ENCODE measurements at places on chromosomes 2 and 18.
A peak's percentile ranks its signal among the peaks of the same experiment; 100 is the strongest.

DNA sequence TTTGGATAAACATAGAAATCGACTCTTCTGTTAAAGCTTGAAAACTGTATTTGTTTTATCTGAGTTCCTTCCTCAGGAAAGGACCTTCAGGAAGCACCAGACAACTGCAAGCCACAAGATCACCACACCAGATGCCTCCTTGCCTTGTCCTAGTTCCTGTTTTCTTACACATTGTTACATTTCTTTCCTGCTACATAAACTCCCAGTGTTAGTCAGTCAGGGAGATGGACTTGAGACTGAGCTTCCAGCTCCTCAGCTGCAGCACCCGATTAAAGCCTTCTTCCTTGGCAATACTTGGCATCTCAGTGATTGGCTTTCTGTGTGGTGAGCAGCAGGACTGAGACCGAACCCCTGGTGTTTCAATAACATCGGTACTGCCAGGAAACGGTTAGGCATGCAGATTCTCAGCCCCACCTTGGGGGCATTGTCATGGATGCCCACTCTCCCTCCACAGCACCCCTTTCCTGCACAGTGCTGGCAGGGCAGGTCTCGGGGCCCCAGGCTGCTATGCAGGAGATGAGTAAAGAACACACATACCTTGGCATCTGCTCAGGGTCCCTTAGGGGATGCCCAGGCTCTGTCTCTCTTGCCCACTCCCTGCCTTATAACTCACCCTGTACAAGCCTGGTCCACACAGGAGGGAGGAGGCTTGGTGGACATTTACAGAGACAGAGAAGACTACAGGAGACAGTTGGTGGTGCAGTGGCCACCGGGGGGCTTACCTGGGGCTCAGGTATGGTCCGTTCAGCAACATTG is 32.6 kb downstream of the ANKMY1 start:
- no peak for DNase-seq

DNA sequence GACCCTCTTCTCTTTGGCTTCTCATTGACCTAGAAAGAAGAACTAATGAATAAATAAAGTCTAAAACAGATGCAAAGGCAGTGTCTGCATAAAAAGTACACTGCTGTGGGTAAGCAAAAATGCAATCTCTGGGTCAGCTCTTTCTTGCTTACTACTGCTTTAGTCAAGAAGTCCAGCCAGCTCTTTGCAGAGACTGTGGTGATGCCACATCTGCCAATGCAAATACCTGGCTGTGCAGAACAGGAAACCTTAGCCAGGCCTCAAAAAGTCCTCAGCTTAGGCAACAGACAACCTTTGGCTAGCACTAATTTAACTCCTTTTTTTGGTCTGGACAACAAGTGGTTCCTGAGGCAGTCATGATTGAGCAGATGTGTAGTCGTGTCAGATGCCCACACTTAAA is 73.6 kb upstream of the RND3 start:
- peak; percentile 68 for DNase-seq

- DNase-seq: no peak
Observed at GRCh38 chr2:131148426-131148825, 43.3 kb downstream of the PLEKHB2 start.

- no peak for DNase-seq
Observed at GRCh38 chr2:24214880-24215279, 40.0 kb downstream of the FAM228A start.

DNA sequence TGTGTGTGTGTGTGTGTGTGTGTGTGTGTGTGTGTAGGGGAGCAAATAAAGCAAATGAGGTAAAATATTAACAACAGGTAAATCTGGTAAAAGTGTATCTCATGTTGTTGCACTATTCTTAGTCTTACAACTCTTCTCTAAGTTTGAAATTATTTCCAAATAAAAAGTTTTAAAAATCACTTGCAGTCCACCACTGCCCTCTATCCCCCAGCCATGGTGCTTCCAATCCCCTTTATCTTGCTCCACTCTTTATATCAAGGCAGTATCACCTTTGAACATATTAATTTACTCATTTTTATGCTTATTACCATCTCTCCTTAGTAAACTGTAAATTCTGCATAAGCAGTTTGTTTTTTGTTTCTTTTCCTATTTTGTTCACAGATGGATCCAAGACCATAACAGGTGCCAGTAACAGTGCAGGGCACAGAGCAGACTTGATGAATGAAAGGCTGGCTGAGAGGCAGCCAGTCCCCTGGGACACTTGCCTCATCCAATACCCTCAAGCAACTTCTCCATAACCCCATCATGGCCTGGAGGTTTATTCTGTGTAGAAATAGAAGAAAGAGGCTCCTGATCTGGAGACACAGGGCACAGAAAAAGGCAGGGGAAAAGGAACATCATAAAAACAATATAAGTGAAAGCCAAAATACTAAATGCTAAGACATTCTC is 67.6 kb downstream of the LDAH start:
- no peak for DNase-seq

DNA sequence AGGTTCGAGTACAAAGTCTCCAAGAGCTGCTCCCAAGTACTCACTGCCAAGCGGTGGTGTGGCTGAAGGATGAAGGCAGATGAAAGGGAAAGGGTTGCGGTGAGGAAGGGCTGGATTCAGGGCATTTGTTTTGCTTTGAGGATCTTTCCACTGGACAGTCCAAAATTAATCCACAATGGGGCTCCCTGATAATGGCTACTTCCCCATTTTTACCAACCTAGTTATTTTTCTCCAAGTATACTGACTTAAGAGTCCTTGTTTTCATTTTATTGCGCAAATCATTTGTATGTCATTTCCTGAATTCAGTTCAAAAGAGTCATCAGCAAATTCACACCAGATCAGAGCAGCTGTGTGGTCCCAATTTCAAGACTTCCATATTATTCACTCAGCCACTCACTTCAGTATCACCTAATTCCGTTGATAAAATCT is 464 bp upstream of the SESTD1 start:
- DNase-seq: no peak

DNA sequence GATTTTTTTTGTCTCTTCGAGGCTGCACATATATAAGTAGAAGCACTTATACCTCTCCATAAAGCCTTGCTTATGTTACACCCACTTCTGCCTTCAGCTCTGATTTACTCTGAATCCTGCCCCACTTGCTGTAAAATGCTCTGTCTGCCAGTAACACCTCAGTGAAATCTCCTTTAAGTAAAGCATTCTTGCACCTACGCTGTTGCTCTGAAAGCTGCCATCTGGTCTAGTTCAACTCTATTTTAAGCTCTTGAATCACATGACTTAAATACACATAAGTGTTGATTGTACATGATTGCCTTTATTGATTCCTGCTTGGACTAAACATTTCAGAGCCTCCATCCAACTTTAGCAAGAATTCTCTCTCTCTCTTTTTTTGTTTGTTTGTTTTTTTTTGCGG is 609.0 kb upstream of the CELF4 start:
- DNase-seq: no peak

DNA sequence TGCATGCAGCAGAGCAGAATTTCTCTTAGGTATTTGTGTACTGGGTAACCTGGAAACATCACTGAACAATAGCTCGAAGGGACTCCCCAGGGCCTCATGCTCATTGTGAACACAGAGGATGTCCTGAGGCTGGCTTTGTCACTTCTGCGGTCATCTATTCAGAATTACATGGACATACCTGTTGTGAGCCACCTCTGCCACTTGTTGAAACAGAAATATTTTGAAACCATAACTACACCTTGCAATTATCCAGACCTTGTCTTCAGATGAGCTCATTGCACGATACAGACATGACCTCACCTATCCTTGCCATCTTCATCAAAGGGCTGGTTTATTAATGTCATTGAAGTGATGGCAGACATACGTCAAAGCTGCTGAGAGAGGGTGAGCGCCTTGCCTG is 23.4 kb upstream of the CREG2 start:
- DNase-seq: no peak

DNA sequence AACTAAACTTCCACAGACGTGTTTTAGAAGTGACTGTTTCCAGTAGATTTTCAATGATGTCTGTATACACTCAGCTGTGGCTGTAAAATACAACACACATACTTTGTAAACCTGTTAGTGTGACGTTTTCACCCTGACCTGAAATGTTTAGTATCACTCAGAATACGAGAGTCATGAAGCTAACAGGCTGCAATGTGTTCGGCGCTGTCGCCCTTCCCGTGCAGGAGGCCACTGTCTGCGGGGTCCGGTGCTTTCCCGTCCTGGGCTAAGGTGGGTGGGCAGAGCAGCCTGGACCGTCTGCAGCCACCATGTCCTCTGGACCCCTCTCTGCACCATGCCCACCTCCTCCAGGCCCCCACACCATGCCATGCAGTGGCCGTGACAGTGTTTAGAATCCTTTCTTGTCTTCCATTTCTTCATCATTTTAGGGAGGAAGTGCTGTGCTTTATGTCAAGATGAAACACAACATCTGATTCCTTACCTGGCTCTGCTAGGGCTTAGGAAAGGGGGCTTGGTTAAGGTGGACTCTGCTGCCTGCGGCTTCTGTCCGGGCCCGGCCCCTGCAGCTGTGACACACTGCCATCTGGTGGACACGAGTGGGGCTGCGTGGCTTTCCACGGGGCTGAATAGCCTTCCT is 53.8 kb upstream of the RBM44 start:
- DNase-seq: peak; percentile 84

DNA sequence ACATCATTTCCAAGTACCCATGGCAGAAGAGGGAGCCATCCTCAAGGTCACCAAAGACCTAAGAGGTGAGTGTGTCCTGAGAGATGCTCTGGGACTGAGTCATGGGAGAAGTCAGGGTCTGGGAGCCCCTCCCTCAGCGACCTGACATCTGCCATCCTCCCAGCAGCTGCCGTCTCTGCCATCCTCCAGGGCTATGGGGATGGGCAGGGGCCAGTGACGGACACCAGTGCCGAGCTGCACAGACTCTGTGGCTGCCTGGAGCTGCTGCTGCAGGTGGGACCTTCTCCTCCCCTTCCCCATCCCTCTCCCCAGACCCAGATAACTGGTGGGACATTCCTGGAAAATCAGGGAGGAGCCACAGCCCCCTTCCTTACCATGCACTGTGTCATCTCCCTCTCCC is 1.5 kb downstream of the RUFY4 start:
- DNase-seq: no peak

- no peak for DNase-seq
Observed at GRCh38 chr2:225137971-225138370, 95.7 kb upstream of the DOCK10 start.

DNA sequence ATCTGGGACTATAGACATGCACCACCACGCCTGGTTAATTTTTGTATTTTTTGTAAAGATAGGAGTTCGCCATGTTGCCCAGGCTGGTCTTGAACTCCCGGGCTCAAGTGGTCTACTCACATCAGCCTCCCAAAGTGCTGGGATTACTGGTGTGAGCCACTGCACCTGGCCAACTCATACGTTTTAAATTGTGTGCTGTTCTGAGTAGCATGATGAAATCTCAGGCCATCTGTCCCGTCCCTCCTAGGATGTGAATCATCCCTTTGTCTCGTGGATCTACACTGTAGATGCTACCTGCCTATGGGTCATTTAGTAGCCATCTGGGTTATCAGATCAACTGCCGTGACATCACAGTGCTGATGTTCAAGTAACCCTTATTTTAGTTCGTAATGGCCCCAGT is 38.5 kb upstream of the RMP24 start:
- DNase-seq: no peak

GRCh38 chr2:135850892-135851668 is 14.1 kb upstream of the LCT start:
- DNase-seq: no peak

DNA sequence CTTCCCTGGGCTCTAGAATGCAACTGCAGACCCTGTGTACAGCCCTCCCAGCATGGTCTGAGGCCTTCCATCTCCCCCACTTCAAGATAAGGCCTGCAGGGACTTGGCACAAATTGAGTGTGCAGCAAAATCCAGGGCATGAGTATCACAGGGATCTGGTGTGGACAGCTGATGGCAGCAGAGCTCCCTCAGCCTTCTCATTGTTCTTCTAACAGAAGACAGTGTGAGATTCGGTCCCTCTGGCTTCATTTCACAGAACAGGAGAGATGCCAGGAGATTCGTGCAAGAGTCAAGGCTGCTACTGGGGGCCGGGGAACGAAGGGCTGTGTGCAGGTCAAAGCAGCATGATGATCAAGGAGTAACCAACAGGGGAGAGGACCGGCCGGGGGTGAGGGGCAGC is 85.8 kb downstream of the UXS1 start:
- no peak for DNase-seq

GRCh38 chr18:65347446-65347845 is 403.4 kb upstream of the CDH7 start:
- DNase-seq: no peak

DNA sequence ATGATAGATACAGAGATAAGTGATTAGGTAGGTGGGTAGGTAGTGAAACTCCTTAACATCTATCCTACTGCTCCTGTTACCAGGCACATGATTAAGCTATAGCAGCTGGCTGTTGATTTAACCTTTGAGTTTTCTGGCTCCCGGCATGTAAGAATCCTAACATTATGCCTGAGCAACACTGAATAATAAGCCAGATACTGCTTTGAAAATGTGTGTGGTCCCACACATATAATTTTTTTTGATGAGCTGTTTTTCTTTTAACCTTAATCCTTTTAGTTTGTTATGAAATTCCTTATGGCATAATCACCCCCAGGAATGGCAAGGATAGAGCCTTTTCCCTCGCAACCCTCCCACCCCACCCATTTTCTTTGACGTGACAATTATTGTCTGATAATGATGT is 104.2 kb upstream of the NEUROD1 start:
- DNase-seq: no peak

- no peak for DNase-seq
Observed at GRCh38 chr18:55221622-55222021, 262.4 kb upstream of the CCDC68 start.

DNA sequence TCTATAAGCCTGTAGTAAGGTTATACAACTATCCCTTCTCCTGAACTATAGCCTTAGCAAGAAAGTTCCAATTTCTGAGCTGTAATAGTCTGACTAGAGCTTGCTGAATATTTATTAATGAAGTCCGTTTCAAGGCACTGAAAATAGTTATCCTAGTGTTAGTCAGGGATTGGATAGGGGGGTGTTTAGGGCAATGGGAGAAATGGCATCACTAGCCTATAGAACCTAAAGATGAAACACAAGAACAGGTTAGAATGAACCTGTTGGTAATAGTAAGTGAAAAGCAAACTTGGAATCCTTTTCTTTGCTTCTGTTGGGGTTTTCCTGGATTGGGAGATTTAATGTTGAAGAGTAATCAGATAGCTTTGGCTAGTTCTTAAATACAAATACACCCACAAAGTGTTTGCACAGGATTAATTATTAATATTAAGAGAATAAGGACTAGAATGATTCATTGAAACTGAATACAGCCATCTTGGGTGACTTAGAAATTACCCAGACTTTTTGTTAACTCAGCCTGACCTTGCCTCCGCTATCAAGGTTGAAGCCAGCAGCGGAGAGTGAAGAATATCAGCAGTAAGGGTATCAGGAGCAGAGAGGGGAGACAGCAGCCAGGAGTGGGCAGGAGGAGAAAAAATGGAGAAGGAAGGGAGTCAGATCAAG is 14.4 kb downstream of the CCNT2 start:
- DNase-seq: no peak

- no peak for DNase-seq
Observed at GRCh38 chr2:78779761-78780160, 245.7 kb upstream of the REG3G start.

- DNase-seq: no peak
Observed at GRCh38 chr2:241289053-241289452, 26.4 kb downstream of the HDLBP start.

- no peak for DNase-seq
Observed at GRCh38 chr18:28781616-28782362, 604.9 kb upstream of the CDH2 start.

- DNase-seq: no peak
Observed at GRCh38 chr2:200352636-200353035, 46.1 kb downstream of the SPATS2L start.
